Gastrocnemius medialis (tissue), 4 donors: ENCODE measurements at places on chromosomes 3 and 15.

- no peak for DNase-seq
Measured at GRCh38 chr3:141853081-141853601, 23.3 kb upstream of the ATP1B3 start.

DNA sequence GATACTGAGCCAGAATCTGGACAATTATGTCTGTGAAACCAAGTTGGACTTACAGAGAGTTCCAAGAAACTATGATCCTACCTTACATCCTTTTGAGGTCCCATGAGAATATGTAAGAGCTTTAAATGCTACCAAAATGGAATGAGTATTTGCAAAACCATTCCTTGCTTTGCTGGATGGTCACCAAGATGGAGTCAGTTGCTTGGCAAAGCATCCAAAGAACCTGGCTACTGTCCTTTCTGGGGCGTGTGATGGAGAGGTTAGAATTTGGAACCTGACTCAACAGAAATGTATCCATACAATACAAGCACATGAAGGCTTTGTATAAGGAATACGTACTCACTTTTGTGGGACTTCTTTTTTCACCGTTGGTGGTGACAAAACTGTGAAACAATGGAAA, 36.2 kb downstream of the AP4E1 start:
- DNase-seq = no peak

- DNase-seq = no peak
Measured at GRCh38 chr3:64939747-64940450, 252.1 kb upstream of the ADAMTS9 start.

- DNase-seq = peak; percentile 33
Measured at GRCh38 chr15:38069511-38070011, 135.1 kb downstream of the TMCO5A start.

GRCh38 chr15:56719774-56720555, 13.3 kb downstream of the ZNF280D start:
- no peak for DNase-seq

DNA sequence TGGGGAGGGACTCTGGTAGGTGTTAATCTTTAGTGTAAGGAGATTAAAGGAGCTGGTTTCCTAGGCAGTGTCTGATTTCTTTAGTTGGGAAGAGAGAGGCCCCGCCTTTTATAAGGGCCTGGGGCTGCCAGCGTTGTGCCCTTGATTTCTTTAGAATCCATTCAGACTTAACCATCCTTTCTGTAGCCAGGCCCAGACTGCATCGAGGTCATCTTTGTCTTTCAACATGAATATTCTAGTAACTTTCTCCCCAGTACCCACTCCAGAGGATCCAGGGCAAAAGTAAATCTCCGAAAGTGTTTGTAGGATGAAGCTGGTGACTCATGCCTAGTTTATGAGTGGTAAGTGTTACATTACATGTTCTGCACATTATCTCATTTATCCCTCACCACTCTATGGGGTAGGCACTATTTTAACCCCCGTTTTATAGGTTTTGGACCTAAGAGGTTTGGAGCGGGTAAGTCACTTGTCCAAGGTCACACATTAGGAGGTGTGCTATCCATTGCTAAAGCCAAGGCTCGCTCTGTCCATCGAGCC, 11.8 kb upstream of the USP3 start:
- DNase-seq = no peak

DNA sequence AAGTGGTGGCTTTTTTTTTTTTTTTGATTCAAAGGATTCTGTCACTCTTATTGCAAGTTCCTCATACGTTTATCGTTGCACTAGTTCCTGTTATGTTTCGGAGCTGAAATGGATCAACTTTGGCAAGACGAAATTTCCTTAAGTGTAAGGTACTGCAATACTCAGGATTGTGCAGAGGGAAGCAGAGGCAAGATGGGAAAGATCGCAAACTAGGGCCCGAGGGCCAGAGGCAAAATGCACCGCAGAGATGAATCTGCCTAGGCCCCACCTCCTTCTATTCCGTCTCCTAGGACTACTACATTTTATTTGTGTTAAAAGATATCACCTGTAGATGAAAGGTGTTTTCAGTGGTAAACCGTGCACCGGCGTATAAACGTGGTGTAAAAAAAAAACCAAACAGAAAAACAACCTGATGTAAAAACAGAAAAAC, 331 bp downstream of the RNU6-1 start:
- DNase-seq = no peak

DNA sequence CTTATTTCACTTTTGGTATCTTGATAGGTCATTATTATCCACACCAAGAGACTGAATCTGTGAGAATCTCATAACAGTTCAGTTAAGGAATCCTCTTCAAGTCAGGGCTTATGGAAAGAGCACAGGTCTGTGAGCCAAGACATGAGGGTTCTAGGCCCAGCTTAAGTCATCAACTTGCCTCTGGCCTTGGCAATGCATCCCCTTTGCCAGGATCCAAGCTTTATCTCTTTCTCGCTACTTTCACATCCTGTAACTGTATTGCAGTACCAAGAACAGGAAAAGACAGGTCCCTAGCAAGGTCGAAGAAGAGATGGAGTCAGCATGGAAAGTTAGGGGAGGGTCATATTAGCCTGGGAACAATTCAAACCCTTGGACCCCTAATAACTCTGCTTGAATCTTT, 13.5 kb upstream of the APOD start:
- DNase-seq = no peak
